ENCODE measurements at places on chromosomes 7 and 10.

DNA sequence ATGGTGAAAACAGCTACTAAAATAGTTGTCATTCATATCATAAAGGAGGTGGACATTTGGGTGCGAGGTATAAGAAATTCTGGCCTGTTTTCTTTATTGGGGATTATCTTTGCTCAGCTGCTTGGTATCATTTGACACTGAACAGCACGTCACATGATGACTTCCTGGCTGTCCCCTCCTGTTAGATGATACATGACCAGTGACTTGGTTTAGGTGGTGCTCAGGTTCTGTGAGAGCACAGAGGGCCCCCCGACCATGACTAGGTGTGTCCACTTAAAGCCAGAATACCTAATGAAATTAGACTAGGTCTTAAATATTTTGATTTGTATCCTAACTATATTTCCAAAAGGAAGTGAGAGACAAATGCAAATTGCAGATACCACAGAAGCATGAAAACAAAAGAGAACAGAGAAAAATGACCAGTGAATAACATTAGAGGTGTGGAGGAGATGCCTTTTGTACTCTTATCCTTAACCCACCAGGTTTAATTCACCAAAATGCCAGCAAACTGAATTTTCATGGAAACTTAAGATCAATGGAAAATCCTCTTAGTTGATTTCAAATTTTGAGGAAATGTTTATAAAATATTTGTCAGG is 50.6 kb upstream of the GJD4 start:
- ATAC-seq = peak; percentile 44

DNA sequence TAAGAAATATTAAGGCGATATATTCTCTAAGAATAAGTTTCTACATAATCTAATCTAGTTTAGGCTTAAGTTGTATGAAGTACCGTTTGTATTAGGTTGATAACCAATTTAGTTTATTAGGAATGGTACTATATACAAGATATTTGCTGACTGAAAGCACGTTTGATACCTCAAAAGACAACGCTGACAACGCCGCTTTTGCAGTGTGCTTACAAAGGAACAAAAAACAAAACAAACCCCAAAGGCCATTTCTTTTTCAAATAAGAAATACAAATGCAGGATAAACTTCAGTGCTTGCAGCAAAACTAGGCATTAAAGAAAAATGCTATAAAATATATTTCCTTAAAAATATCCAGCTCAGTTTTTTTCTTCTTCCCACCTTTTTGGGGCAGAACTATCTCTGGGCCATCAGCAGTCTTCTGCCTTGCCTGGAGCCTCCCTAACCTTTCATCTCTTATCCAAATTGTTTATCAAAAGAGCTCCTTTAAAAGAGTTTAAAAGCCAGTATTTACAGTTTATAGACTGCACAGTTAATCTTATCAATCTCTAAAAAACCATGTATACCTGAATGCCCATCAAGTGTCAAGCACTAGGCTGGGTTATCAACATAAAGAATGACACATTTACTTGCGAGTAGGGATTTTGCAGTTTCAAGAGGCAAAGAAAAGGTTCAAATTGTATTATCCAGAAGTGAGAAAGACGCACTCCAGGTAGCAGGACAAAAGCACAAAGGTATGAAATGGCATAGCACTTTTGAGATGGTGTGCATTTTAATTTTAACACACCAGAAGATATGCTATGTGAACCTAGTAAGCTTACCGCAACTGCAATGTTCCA is 4.1 kb upstream of the KMT2E start:
- no peak for ATAC-seq

GRCh38 chr10:117534321-117535297 is 7.9 kb upstream of the EMX2 start:
- ATAC-seq = peak; percentile 64

DNA sequence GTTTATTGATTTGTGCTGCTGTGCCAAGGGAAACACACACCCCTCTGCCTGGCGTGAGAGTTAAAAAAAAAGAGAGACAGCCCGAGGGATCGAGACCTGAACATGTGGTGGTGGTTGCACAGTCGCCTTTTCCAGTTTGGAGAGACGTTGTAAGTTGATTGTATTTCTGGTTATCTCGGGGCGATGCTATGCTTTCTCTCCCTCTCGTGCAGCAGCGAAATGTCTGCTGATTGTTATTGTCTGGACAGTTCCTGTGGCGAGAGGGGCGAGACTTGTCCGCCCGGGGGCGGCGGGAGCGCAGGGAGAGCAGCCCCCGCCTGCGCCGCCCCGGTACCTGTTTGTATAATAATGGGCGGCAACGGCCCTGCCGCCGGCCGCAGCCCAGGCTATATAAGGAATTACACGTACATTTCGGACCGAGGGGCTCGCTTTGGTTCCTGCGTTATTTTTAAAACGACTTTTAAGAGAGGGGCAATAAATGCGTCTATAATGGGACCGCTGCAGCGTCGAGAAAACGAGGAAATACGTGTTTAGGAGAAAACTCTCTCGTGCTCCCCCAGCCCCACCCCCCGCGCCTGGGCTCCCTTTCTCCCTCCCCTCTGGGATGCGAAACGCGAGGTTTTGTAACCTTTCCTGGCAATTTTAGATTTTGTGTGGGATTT is 1.7 kb downstream of the ZEB1 start:
- ATAC-seq = peak; percentile 54

DNA sequence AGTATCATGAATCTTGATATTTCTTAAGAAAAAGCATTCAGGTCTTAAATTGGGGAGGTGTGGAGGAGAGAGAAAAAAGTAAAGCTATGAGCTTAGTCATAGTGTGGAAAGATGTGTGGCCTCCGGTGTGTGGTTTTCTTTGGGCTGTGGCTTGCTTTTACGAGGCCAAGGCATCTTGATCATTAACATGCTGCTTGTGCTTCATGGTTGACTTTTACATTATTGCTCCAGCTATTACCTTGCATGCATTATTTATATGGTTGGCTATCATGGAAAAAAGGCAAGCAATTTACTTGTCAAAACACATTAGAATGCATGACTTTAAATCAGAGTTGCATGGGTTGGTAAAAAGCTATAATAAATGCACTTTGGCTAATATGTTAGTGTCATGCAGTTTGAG is 300.7 kb upstream of the ADARB2 start:
- ATAC-seq = no peak

- no peak for ATAC-seq
These were observed 78.3 kb downstream of the UNCX start for GRCh38 chr7:1310936-1311335.

DNA sequence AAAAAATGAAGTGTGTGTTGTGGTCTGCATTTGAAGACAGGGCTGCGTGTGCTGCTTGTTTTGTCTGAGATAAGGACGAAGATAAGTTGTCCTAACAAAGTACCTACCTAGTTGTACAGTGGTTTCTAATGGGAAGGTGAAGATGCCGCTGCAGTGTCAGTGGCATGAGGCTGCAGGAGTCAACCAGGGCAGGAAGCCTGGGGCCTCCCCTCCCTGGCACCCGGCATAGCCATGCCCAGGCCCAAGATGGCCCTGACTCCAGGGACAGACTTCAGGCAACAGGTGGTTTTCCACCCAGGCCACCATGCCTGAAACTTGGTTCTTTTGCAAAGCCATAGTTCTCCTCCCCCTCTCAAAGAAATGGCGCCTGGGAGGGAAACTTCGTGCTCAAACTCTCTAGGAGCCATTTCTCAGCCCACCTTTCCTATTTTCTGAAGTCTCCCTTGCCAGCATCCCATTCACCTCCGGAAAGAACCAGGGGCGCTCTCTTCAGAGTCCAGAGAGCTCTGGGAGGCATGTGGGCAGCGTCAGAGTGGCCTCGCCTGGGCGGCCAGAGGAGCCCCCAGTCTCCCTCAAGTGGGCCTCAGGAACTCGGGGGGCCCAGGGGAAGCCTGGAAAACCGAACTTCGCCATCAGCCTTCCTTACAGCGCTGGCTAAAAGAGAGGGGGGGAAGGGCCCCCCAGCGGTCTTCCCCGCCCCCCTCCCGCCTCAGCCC is 2.1 kb upstream of the KAT6B start:
- no peak for ATAC-seq

GRCh38 chr7:4692055-4692454 is 10.0 kb downstream of the FOXK1 start:
- ATAC-seq = no peak

DNA sequence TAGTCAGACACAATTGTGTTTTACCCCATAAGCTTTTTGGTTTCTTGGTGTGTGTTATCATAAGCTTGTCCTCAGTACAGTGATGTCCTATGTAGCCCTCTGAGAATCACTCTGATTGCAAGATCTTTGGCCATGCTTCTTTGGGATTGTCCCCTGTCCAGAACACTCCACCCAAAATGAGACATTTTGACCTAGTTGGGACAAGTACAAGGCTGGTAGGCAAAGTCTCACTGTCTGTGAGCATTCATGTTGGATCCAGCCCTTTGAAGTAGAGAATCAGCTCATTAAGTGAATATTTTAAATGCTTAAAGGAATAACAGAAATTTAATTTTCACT is 28.9 kb upstream of the PCGF5 start:
- ATAC-seq = no peak

DNA sequence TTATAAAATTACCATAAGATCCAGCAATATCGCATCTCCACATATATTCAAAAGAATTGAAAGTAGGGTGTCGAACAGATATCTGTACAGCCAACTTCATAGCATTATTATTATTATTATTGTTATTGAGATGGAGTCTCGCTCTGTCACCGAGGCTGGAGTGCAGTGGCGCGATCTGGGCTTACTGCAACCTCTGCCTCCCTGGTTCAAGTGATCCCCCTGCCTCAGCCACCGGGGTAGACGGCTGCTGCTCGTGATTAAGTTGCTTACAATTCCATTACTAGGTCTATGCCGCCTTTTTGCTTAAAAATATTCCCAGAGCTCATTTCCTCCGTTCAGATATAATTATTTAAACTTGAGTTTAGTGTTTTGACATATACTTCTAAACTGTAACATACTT is 19.8 kb upstream of the USP6NL start:
- ATAC-seq = no peak

DNA sequence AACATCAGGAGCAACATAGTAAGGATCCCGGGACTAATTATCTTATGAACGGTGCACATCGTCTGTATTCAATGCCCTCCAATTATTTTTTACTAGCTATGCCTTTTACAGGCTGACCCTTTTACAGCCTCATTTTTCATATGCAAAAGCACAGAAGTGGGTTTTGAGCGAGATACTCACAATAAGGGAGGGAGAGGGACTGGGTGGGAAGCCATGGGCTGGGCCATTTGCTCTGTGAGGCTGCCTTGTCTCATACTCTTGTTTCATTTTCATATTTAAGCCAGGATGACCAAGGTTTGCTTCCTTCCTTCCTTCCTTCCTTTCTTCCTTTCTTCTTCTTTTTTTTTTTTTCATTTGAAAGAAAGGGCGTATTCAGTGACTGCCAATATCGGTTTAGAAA is 259.3 kb downstream of the TRIL start:
- ATAC-seq = no peak

DNA sequence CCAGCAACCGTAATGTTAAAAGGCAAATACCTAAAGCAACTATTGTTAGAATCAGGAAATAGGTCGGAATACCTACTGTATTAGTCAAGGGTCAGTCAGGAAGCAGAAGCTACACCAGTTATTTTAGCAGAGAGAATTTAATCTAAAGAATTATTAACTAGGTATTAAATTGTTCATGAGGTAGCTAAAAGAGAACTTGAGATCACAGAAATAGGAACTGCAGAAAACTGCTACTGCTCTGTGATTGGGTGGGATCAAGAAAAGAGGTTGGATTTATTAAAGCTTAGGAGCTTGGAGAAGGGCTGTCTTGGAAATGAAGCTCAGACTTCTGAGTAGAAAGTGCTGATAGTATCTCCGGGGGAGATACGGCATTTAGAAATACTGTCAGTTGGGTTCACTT is 20.0 kb upstream of the ZNF438 start:
- ATAC-seq = no peak

DNA sequence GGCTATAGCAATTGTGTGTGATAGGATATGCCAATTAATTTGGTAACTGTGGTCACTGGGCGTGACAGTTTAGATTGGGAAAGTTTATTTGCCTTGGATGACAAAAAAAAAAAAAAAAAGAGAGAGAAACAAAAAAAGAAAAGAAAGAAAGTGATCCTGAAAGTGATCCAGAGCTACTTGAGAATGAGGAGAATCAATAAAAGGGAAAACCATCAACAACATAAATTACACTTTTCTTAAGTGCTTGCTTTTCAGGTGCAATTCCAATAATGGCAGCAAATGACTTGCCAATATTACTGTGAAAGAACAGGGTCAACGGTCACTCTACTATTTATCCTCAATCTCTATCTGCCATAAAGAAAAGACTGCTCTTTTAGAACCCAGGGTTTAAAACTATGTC is 191.8 kb upstream of the SEMA3C start:
- no peak for ATAC-seq

DNA sequence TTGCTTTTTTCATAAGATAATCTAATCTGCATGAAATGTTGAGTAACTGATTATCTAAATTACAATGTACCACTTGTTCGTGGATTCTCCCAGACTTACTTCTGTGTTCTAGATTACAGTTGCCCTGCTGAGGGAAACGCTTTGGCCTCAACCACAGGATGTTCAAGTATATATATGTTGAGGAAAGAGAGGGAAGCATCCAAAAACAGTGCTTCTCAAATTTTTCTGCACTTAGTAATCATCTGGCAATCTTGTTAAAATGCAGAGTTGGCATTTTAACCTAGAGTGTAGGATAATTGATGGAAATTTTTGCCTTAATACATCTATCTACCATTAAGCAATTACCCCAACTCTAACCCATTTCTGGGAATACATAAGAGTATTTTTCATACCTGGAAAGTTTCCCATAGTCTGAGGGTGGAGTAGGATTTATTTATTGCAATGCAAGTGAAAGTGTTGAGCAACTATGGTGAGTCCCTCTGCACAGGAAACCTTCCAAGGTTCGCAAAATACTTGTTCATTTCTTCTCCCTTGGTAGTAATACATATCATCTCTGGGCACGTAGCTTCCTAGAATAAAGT is 59.6 kb upstream of the C1GALT1 start:
- ATAC-seq = no peak

GRCh38 chr10:11397077-11397965 is 214.1 kb downstream of the USP6NL start:
- no peak for ATAC-seq

- no peak for ATAC-seq
These were observed 37.5 kb downstream of the HK1 start for GRCh38 chr10:69315610-69316312.

- ATAC-seq = no peak
These were observed 608 bp downstream of the ENTPD7 start for GRCh38 chr10:99659868-99660366.

DNA sequence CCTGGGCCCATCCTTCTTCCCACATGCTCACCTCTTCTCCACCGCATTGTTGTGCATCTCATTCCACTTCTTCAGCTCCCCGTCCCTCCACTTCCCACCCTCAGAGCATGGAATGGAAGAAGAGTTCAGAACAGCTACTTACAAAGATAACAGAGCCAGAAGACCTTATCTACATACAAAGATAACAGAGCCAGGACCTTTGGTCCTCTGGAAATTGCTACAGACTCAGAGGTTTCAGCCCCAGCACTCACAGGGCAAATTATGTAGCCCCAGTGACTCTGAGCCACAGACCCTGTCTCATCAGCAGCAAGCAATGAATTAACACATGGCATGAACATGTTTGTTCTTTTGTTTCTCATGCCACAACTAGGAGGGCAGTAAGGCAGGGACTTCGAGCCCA is 28.7 kb upstream of the SLC29A3 start:
- ATAC-seq = no peak

- no peak for ATAC-seq
These were observed 26.1 kb upstream of the RAB11FIP2 start for GRCh38 chr10:118072840-118073239.

- no peak for ATAC-seq
These were observed 282.5 kb downstream of the GALNT17 start for GRCh38 chr7:71414490-71414889.

- ATAC-seq = no peak
These were observed 134.0 kb downstream of the CD36 start for GRCh38 chr7:80772347-80772993.

- ATAC-seq = peak; percentile 25
These were observed 33.9 kb downstream of the MALSU1 start for GRCh38 chr7:23332910-23333612.

Data from motor neuron (in vitro differentiated cells).